Stimulated activated CD8-positive, alpha-beta memory T cell treated with anti-CD3 and anti-CD28 coated beads, Interleukin-12 subunit alpha, Interleukin-12 subunit beta, amount 100 ng/mL, for 1 hour (primary cell): ENCODE measurements at places on chromosomes 1 and 21.

- no peak for DNase-seq
Observed at GRCh38 chr1:29186707-29187106, 5.0 kb upstream of the SRSF4 start.

DNA sequence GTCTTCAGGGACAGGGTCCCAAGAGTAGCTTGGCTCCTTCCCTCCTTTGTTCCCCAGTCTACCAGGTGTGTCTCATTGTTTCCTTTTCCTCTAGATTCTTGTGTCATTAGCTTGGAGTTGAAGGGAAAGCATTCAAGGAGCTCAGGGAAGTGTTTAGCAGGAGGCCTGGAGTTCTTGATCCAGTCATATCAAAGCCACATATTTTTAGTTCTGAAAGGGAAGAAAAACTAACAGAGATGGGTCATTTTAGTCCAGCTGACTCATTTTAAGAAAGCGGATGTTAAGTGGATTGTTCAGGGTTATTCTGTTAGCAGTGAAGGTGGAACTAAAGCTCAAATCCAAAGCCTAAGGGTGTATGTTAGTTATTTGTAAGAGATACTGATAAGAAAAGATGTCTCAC lies 721 bp downstream of the C1orf54 start:
- no peak for DNase-seq

GRCh38 chr1:8639148-8639547 lies 178.3 kb downstream of the RERE start:
- no peak for DNase-seq

DNA sequence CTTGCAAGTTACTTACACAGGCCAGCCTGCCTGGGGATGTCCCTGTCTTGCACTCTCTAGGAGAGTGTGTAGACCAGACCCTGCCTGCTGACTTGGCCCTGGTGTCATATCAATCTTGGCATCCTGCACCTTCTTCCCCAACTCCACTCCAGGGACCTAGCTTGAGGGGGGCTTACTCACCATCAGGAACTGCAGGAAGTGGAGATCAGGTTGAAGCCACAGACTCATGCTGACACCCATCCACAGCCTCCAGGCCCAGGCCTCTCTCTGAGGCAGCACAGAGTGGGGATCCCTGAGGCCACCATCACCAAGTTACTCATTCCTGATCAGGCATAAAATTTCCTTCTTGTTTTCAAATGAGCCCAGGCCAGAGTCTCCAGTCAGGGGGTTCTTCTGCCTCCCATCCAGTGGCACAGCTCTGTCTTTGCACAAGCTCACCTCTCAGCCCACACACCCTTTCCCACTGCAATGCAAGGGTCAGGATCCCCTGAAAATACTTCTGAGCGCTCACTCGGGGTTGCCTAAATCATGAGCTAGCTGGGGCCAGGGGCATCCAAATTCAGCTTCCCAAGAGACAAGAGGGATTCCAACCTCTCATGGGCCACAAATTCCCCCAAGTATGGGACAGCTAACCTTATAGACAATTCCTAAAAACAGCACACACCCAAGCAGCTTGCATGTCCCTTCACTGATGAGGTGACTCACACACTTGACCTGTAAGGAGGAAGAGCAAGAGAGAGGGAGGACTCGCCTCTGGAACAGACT lies 33.5 kb downstream of the CSMD2 start:
- DNase-seq = no peak

GRCh38 chr1:227961651-227962466 lies 14.1 kb upstream of the WNT9A start:
- no peak for DNase-seq

DNA sequence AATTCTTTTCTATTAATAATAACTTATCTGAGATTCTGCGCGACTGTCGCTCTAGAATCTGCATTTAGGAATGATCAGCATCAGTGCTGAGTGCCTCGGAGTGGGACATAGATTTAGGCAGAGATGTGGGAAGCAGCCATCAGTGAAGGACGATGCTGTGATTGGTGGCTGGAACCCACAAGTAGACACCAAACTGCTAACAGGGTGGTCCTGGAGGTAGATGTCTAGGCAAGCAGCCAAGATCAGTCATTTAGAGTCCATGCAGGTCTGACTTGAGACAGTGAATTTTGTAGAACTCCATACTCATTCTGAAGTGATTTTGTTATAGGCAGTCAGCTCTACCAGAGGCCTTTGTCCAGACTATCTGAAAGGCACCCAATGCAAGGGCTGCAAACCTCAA lies 51.8 kb upstream of the LYST start:
- no peak for DNase-seq

DNA sequence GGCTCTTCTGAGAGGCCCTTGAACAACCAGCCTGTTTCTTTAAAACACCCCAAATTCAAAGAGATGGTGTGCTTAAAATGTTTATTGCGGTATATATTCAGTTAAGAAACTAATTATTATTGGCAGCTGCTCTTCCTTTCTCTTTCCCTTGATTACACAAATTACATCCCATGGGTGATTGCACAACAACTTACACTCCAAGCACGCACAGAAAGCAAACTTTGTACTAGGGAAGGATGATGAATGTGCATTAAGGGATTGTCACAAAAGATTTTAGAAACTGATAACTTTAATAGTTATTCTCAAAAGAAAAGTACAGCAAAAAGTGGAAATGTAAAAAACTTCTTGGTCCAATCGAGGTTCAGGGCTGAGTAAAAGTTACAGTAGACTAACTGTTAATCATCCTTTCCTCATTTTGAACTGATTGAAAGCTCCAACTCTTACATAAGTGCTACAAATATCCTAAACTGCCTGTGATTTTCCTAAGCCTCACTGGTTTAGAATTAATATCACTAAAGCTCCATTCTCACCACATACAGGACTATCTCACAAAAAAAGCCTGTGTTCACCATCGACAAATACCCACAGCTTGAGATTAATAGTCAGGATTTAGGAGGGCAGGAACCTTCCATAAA lies 153.4 kb downstream of the TTLL7 start:
- DNase-seq = no peak

DNA sequence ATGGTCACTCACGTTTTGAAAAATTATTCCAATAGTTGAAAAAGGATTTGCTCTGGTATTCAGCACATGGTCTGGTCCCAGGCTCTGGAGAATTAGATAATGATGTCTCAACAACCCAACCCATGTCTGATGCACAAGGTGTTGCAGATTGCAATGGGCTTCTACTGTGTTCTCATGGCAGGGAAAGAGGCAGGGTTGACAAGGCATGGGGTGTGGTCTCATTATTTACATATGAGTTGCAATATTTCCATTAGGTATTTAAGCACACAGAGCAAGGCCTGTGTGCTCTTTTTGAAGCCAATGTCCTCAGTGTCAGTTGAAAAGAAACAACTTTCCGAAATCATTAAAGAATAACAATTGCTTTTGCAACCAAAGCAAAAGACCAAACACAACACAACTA lies 381.9 kb upstream of the PBX1 start:
- DNase-seq = no peak

DNA sequence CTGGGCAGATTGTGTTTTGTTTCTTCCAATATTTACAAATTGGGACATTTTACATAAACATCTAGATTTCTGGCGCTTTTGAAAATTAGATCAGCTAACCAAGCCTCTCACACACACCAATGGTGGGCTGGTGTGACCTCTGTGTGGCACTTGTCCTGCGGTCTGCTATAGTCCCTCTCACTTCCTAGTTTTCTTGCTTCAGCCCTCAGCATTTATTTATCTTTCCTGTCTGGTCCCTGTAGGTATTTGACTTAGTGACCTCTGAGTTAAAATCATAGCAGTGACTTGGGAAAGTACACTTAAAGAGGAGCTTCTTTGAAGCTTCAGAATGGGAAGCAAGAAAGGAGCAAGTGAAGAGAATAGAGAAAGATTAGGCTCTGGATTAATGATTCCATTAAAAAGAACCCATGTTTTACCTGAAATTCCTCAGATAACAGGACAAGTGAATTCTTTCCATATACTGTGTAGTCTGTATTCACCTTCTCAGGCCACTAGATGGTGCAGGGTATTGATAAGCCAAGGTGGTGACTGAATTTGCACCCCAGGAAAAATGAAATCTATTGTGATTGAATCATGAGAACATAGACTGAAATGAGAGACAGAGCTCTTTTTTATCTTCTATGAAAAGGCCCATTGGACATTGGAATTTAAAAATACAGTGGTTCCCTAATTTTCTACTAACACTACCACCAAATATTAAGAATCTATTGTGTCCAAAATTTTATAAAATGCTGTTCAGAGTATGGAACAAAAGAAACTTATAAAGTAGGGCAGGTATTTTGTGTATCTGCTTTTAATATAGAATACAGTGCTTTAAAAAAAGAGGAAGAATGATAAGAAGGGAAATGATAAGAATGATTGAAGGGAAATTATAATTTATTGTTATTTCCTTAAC lies 7.1 kb upstream of the DIPK1A start:
- no peak for DNase-seq
